ENCODE measurements at places on chromosomes 1 and 21. TPM values are rescaled to one million over a fixed set of nuclear protein-coding genes. Genes with fewer than 3 reads are reported as not detected.

Gene MPL
- total RNA-seq, result not detected

Gene GJA5
- not detected for total RNA-seq

Gene KCNQ4
- total RNA-seq, result 0.12 TPM

Gene CD5L
- not detected for total RNA-seq

Gene PLXNA2
- total RNA-seq, result 34.8 TPM

Gene ADAMTS5
- total RNA-seq, result 12.3 TPM

GRCh38 chr1:115429884-115430283 is 91.8 kb upstream of the NGF start:
- DNase-seq, result no peak
- H3K27ac ChIP-seq, result no peak overlapping the region
- H3K36me3 ChIP-seq, result no peaks in the 10 kb centered on the region
- H3K27me3 ChIP-seq, result no peaks in the 10 kb centered on the region
- no peaks in the 10 kb centered on the region for H3K4me1 ChIP-seq
- H3K4me3 ChIP-seq, result no peak overlapping the region

DNA sequence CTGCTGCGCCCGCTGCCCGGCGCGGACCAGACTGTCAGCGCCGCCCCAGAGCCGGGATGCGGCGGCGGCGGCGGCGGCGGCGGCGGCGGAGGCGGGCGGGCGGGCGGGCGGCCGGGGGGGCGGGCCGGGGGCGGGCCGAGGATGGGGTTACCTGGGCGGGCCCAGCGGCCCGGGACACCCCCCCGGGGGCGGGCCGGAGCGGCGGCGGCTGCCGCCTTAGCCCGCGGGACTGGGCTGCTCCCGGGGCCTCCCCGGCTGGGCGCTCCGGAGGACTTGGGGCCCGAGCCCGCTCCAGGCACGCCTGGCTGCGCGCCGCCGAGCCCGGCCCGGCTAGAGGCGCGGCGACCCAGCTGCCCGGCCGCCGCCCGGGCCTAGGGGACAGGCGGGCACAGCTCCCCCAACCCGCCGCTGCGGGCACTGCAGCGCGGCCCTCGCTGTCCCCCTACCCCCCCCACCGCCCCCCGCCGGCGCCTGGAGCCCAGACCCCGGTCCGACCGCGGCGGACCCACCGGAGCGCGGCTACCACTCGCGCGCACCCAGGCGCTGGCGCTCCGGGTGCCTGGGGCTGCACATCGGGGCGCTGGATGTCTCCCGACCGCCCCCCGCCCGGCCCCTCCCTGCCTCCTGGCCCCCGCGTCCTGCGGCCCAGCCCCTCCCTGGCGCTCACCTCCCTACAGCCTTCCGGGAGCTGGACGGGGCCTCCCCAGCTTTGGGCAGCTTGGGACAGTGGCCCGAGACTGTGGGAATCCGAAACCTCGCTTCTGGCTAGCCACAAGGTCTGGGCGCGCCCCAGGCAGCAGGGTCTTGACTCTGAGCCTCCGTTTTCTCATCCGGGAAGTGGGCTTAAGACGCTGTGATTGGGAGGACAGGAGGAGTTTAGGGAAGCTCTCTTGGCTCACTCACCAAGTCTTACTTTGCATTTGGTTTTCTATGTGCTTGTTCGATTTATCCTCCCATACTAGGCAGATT is at the start of gene WNT4:
Gene WNT4, minus strand, starts transcription at position 33 of the 969 bp plus-strand sequence. CDS start 175 bp downstream, outside the sequence.
- peak; percentile 45 for DNase-seq
- peak within 1 kb of the TSS; percentile 9 for H3K27ac ChIP-seq
- H3K36me3 ChIP-seq, result no peaks in the 10 kb centered on the region
- peaks cover 5% of the 10 kb centered on the region for H3K27me3 ChIP-seq
- peaks cover 40% of the 10 kb centered on the region for H3K4me1 ChIP-seq

GRCh38 chr1:236576004-236576403 is 28.3 kb downstream of the HEATR1 start:
- H3K4me3 ChIP-seq, result no peak overlapping the region
- H3K27me3 ChIP-seq, result no peaks in the 10 kb centered on the region
- no peak overlapping the region for H3K27ac ChIP-seq
- no peak for DNase-seq
- no peaks in the 10 kb centered on the region for H3K4me1 ChIP-seq

Measured in SJCRH30 (cell line).